ENCODE measurements at places on chromosomes 1 and 21. TPM values are rescaled to one million over a fixed set of nuclear protein-coding genes. Genes with fewer than 3 reads are reported as not detected.

The AGL gene
- 8.0 TPM for polyA plus RNA-seq

The RIPPLY3 gene
- not detected for polyA plus RNA-seq

The CFAP74 gene
- polyA plus RNA-seq: not detected

The OR10J1 gene
- polyA plus RNA-seq: not detected

The LCK gene
- 937 TPM for polyA plus RNA-seq

The APP gene
- 5.3 TPM for polyA plus RNA-seq
